ENCODE measurements at places on chromosomes 6 and 20.

DNA sequence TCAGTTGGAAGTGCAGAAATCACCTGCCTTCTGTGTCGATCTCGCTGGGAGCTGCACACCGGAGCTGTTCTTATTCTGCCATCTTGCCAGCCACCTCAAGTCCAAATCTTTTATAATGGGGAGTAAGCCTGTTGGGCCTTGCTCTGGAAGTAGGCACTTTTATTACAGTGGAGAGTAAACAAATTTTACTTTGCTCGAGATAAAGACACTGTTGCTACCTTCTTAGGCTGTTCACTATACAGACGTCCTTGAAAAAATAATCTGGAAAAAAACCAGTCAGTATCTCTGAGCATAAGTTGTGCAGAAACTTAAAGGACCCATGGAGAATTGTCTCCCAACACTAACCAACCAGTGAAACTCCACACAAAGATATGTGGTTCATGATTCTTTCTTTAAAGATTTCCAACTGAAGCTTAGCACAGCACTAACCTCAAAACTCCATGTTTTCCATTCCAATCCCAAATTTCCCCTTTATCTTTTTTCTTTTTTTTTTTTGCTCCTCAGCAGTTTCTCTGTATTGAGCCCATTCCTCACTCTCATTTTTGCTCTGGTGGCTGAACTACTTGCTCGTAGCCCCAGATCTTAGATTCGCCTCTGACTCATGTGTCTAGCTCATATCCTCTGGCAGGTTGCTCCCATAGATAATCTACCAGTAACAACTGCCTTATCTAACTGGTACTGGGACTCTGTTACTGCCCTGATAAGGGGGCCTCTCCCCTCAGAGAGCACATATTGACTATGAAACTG is 34.3 kb upstream of the COL9A1 start:
- no peak for DNase-seq

- DNase-seq: no peak
Measured at GRCh38 chr20:24488064-24488799, 18.8 kb downstream of the SYNDIG1 start.

GRCh38 chr6:144416244-144416643 is 131.1 kb downstream of the UTRN start:
- DNase-seq: no peak

DNA sequence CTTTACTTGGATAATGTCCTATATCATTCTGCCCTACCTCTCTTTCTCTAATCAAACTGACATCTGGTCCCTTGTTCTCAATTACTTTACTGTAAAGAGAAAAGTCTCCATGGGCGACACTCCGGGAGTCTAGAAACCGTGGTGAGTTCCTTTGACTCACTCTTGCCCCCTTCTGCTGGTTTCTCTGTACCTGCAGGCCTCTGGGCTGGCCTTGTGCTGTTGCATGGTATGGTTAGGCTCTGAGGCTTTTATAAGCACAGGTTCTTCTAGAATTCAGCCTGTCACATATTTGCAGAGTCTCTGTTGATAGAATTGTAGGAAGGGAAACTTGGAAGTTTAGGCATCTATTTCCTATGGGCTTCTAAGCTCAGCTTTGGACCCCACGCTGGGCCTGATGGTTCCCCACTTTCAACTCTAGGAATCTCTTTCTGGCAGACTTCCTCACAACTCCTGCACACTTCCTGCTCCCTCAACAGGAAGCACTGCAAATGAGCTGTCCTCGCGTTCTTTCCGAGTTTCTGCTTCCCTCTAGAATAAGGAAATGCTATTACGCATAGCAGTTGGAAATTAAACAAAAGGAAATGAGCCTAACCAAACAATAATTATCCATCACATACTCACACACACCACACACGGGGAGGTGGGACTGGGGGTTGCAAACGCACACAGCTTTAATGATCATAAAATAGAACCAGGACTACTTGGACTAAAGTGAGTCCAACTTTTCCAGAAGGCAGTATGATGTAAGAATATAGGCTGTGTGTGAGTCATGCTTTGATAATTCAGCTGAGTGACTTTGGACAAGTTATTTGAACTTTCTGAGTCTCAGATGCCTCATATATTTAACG is 683.3 kb downstream of the QKI start:
- peak; percentile 67 for DNase-seq

- DNase-seq: no peak
Measured at GRCh38 chr20:51666126-51666525, 102.1 kb downstream of the ATP9A start.

GRCh38 chr6:165776691-165777090 is 113.7 kb upstream of the PDE10A start:
- no peak for DNase-seq

GRCh38 chr6:43926634-43927531 is 156.9 kb downstream of the VEGFA start:
- peak; percentile 95 for DNase-seq

GRCh38 chr20:44495257-44495656 is 19.6 kb downstream of the TTPAL start:
- peak; percentile 97 for DNase-seq

GRCh38 chr6:106787327-106788196 is 158.2 kb downstream of the QRSL1 start:
- no peak for DNase-seq

- DNase-seq: peak; percentile 71
Measured at GRCh38 chr6:148747145-148747470, 278 bp downstream of the UST start.

GRCh38 chr6:72636215-72636614 is 14.4 kb downstream of the KCNQ5 start:
- DNase-seq: no peak

- DNase-seq: peak; percentile 84
Measured at GRCh38 chr20:52279706-52280105, 88.1 kb upstream of the ZFP64 start.

GRCh38 chr20:15772826-15773225 is 800.4 kb downstream of the KIF16B start:
- DNase-seq: no peak

DNA sequence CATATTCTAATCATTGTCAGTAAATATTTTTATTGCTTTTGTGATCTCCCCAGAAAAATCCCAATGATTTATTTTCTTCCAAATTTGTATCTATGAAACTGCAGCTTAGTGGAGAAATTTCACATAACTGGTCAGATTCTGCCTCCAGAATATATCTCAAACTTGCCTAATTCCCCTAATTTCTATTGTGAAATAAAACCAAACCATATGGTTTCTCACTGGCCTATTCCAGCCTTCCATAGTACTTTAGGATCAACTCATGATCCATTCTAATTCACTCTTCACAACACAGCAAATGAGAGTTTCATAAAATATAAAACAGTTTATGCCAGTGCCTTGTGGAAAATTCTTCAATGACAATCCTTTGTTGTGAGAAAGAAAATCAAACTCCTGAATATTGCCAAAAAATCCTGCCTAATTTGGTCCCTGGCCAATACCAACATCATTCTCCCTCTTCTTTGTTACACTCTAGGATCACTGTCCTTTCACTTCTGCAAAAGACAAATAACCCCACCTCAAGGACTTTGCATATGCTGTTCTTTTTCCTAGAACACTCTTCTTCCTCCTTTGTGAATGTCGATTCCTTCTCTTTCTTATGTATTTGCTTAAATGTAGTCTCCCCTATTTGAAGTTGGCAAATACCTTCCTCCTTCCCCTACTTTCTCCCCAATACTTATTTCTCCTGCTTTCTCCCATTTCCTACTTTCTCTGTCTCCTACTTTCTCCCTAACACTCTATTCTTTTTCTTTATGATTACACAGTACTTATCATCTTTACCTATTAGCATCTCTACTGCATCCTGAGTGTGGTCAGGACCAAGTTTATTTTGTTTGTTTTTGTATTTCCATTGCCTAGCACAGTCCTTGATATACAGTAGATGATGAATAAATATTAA is 587.5 kb downstream of the RFPL4B start:
- no peak for DNase-seq

GRCh38 chr20:38372806-38373205 is 26.5 kb downstream of the LBP start:
- DNase-seq: no peak

DNA sequence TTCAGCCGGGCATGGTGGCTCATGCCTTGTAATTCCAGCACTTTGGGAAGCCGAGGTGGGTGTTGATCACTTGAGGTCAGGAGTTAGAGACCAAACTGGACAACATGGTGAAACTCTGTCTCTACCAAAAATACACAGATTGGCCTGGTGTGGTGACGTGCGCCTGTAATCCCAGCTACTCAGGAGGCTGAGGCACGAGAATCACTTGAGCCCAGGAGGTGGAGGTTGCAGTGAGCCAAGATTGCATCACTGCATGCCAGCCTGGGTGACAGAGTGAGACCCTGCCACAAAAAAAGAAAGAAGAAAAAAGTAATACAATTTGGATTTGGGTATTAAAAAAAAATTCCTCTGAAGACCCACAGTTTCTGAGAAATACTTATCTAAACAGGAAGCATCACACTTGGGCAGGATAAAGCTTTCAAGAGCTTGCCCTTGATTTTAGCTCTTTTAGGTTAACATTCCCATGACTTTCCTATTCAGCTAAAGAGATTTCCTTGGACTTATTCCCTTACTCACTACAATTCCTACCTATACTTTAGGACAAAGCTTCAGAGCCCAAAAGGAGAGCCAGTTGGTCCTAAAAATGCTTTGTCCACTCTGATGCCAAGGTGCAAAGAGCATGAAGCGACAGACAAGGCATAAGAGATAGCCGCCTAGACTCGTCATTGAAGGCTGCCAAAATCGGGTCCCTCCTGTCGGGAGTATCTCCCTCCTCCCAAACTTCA is 1.9 kb downstream of the ELOVL2 start:
- DNase-seq: no peak

- DNase-seq: peak; percentile 42
Measured at GRCh38 chr6:43803055-43803782, 33.2 kb downstream of the VEGFA start.

DNA sequence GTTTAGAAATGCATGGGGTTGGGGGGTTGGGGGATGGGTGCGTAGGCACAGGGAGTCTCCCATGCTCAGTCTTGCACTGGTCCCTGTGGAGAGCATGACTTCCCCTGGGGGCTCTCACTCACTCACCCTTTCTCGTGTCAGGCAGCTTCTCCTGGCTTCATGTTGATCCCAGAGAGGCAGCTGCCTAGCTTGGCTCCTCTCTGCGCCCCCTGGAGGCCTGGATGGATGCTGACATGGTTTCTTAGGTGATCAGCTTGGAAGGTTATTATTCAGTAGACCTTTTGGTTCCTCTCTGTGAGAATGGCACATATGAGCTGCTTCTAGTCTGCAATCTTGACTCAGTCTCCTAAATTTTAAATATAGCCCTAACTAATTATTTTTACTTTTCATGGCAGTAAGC is 109.3 kb upstream of the FAM83B start:
- DNase-seq: peak; percentile 4

DNA sequence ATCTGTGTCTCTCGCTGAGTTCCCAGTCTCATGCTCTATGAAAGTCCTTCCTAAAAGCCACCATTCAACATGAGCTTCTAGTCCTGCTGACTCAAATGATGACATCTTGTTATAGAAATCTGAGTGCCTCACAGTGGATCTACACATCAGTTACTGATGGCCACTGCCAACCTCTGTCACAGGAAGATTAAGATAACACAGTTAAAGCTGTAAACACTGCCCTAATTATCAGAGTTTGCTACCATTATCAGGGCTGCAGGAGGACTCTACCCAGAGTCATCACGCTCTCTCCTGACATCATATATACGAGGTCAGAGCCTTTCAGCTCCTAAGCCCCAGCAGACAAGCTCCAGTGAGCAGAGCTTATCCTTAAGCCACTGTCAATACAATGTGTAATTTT is 63.2 kb downstream of the HIVEP2 start:
- DNase-seq: no peak

DNA sequence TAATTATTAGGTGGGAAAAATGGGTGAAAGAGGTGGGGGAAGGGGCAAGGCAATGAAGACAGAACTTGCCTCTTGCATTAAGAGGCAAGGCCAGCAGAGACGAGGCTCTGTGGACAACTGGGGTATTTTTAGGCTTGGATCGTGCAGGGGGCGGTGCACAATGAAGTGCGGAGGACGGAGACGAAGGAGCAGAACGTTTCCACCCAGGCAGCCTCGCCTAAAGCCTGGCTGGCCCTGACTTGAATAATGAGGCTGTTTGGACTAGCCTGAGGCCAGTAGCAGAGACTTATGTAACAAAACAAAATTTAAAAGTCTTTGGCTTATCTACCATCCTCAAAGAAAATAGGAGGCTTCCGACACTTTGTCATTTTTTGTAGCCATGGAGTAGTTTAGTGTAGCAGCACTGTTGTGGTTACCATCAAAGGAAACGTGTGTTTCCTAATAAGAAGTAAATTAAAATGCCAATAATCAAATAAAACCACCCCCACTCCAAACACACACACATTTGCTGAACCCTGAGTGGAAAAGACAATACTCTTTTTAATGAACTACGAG is 370.0 kb upstream of the CNR1 start:
- DNase-seq: no peak

GRCh38 chr20:15742087-15742486 is 831.2 kb downstream of the KIF16B start:
- no peak for DNase-seq

DNA sequence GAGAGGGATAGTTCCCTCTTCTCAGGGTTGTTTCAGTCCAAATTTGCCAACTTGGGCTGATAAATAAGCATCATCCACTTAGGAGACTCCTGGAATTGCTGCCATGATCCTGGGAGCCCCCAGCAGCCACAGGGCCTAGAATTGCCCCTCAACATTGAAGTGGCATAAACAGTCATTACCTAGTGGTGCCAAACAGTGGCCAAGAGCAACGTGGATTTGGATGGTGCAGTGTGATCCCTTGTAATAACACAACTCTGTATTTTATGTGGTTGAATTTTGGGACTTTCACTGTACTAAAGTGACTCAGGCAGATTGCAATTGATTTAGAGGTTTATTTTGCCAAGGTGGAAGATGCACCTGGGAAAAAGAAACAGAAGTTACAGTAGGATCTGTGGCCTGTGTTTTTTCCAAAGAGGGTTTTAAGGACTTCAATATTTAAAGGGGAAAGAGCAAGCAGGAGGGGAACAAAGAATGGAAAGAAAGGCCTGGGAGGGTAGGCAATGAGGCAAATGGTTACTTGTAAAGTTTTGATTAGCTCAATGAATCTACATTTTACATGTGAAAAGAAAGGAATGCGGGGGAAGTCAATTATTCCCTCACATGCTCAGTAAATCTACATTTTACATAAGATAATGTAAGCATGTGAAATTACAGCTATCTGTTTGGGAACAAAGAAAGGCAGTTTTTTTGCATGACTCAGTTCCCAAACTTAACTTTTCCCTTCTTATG is 168.0 kb upstream of the NOX3 start:
- no peak for DNase-seq

DNA sequence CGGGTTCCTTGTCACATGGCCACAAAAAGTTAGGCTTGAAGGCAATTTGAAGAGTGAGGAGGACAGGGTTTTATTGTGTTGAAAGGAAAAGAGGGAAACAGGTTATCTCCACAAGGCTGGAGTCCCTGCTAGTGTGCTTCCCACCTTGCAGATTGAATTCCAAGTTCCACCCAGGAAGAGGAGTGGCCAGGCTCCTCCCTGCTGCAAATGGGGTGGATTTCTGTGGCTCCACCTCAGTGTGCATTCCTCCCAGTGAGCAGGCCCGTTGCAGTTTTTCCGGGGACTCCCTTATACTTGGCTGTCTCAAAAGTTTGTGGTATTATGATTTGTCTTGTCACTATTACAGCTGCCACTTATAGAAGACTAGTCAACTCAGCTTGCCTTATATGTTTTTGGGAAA is 281.8 kb upstream of the PLCB4 start:
- DNase-seq: no peak

GRCh38 chr6:74798302-74798701 is 407.6 kb downstream of the COL12A1 start:
- no peak for DNase-seq
